ENCODE measurements at places on chromosomes 3 and 15.

GRCh38 chr15:99197856-99198255, 51.5 kb downstream of the TTC23 start:
- no peak for DNase-seq

- DNase-seq, result no peak
Observed at GRCh38 chr15:71008250-71008870, 106.9 kb upstream of the THSD4 start.

DNA sequence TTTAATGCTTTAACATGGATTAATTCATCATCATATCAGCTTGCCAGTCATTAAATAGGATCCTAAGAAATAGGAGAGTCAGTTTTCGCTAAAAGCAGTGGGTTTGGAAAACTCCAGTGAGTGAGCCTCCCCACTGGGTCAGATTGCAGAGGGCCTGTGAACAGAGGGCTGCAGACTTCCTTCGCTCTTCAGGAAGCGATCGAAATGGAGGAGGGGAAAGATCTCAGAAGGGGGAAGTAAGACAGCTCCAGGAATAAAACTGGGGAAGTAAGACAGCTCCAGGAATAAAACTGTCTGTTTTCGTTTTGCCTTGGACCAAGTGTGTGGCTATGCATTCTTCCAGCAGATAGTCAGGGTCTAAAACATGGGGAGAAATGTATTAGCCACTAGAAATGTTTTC, 124.8 kb upstream of the C15orf61 start:
- no peak for DNase-seq

- DNase-seq, result no peak
Observed at GRCh38 chr15:90013503-90013937, 12.4 kb downstream of the ZNF710 start.

DNA sequence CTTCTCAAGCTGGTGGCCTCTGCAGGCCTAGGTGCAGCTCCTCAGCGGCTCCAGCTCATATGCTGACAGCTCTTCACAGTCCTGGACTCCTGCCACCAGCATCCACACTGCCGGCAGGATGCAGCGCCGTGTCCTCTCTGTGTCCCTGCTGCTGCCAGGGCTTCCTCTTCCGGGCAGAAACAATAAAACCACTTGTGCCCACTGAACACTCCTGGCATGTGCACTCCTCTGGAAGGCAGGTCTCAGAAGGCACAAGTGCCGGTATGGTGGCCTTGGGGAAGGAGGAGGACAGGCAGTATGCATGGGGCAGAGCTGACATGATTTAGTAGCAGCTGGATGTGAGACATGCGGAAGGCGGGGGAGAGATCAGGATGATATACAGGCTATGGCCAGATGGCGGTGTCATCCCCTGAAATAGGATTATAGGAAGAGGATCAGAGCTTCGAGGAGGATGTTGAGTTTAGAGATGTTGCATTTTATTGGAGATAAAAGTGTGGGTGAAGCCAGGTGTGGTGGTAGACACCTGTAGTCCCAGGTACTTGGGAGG, 7.5 kb upstream of the MAN2A2 start:
- DNase-seq, result no peak

- no peak for DNase-seq
Observed at GRCh38 chr3:96106701-96107100, 707.7 kb upstream of the EPHA6 start.

GRCh38 chr3:43178891-43179366, 73.0 kb upstream of the POMGNT2 start:
- no peak for DNase-seq

GRCh38 chr15:80418892-80419537, 14.8 kb downstream of the ARNT2 start:
- no peak for DNase-seq

DNA sequence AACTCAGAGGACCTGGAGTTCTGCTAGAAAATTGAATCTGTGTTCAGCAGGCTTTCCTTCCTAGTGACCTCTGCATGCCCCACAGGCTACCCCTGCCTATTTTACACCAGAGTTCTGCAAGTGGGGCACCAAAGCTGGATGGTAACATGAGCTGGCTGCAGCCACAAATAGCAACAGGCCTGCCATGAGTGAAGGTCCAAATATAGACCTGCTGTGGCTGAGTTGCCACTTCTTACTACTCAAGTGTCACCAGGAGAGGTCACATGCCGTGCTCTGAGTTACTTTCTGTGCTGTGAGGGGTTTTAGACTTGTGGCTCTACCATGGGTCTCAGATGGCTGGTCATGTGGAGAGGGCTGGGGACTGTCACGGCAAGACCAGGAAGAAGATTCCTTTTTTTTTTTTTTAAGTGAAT, at the start of gene FSD2:
FSD2 (minus strand) TSS at position 76 of the 413 bp plus-strand sequence. CDS start 18,679 bp downstream, outside the sequence.
- DNase-seq, result no peak

GRCh38 chr3:150741497-150742140, 21.4 kb downstream of the SIAH2 start:
- DNase-seq, result no peak

- no peak for DNase-seq
Observed at GRCh38 chr3:9074079-9074478, 110.8 kb upstream of the RAD18 start.

DNA sequence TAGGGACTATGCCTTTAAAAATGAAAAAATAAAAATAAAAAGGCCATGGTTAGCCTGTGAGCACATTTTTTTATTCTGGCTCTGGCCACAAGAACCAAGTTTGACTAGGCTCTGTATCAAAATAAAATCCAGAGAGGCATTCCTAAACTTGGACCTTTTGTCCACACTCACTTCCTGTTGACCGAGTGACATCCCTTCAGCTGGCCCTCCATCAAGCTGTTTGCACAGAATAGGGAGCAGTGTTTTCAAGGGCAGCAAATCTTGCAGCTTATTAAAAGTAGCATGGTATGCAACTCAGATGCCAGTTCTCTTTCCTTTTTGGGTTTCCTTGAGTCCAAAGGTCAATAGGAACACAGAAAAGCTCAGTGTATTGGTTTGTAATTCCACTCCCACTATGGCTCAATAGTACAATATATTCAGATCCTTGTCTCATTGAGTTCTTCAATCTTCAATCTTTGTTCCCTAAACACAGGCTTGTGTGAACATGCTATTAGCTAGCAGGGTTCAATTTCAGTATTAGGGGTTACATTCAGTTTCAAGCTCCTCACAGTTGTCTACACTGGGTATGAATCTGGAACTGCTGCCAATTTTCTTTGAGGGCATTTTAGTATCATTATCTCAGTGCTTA, 244.5 kb downstream of the RBMS3 start:
- no peak for DNase-seq

GRCh38 chr3:36756269-36756668, 8.1 kb downstream of the DCLK3 start:
- DNase-seq, result no peak

DNA sequence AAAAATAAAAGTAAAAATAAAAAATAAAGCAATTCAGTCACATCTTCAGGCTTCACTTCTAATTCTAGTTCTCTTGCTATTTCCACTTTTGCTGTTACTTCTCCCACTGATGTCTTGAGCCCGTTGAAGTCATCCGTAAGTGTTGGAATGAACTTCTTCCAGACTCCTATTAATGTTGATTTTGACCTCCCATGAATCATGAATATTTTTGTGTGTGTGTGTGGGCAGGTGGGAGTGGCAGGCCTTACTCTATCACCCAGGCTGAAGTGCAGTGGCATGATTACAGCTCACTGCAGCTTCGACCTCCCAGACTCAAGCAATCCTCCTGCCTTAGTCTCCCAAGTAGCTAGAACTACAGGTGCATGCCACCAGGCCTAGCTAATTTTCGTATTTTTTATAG, 10.7 kb downstream of the USP4 start:
- no peak for DNase-seq

GRCh38 chr15:31802761-31803160, 227.6 kb upstream of the CHRNA7 start:
- DNase-seq, result no peak

DNA sequence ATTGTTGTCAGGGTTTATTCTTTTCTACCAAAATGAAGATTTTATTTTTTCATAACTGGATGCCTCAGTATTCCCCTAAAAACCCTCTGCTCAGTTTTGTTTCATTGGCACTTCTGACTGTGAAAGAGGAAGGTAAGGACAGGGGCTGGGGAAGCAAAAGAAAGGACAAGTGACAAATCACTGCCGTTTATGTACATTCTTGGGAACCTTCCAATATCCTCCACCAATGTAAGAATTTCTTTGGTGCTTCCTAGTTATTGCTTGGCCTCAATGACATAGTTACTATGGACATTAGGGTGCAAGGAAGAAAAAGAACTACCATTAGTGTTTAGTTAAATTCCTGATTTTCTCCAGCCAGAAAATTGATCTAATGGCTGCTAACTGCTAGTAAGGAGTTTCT, 131.0 kb upstream of the C15orf61 start:
- no peak for DNase-seq

GRCh38 chr3:169722724-169723123, 42.1 kb downstream of the TERC start:
- no peak for DNase-seq

DNA sequence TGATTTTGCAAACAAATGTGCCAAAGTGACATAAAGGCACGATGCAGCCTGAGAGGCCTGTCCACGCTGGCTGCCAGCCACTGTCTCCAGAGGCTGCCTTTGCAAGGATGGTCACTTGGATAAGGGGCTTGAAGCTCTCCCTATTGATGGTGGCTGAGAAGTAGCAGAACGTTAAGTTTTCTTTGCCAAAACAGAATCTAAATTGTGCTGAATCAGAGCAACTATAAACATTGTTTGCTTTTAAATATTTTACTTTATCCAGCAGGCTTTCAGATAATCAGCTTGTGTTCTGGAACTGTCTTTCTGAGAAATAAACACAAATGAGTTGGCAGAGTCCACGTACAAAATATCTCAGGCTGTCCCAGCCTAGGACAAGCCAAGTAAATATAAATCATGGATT, 23.8 kb upstream of the CNBP start:
- no peak for DNase-seq

GRCh38 chr15:29693225-29693624, 129.0 kb downstream of the TJP1 start:
- no peak for DNase-seq

GRCh38 chr3:181302960-181303359, 313.4 kb upstream of the DNAJC19 start:
- no peak for DNase-seq

DNA sequence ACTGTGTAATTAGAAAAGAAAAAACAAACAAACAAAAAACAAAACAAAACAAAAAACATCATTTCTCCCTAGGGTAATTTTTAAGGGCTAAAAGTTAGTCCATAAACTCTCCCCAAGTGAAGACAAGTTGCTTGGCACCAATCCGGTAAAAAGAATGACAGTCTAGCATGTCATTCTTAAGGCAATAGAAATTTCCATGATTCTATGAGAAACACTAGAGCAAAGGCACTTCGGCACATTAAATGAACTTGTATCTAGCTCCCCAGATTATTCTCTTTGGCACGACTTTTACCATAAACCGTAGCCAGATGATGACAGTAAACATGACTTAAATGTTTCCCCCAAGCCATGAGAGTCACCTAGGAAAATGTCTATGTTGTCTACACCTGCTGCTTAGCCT, 10.1 kb downstream of the COL8A1 start:
- DNase-seq, result no peak

- DNase-seq, result no peak
Observed at GRCh38 chr3:54837964-54838363, 89.9 kb downstream of the LRTM1 start.

- no peak for DNase-seq
Observed at GRCh38 chr3:134017490-134017889, 12.2 kb downstream of the SLCO2A1 start.

GRCh38 chr3:64188810-64189560, 36.3 kb downstream of the PRICKLE2 start:
- DNase-seq, result no peak

DNA sequence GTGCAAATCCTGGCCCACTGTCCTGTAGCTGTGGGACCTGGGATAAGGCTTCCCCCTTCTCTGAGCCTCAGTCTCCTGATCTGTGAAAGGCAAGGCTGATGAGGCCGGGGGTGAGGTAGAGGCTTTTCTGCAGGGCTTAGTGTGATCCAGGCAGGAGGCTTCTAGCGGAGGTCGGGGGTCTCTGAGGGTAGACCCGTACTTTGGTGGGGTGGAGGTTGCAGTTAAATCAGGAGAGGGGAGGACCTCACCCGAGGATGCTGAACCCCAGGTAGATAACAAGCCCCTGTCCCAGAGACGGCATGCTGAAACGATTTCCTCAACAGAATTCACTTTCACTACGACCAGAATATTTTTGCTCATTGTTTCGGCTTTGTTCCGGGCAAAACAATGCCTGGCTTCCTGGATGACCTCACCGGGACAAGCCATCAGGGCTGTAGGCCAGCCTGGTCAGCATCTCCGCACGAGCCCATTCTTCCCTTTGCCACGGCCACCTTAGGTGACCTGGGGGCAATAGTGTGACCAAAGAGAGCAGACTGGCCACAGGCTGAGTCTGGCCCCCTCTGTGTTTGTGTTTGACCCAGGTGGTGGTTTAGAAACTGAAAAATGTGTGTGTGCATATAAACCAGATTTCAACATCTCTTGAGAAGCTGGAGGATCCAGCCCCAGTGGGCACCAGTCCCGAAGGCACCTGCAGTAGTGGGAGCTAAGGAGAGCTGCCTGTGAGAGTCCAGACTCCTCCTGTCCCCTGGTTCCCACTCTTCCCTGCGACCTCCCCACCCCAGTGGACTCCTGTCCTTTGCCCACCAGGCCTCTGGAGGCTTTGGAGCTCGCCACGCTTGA, 33.0 kb downstream of the SLC6A6 start:
- DNase-seq, result no peak

GRCh38 chr3:50885070-50885850, 210.5 kb downstream of the DOCK3 start:
- DNase-seq, result no peak

- DNase-seq, result no peak
Observed at GRCh38 chr15:100926971-100927756, 8.0 kb downstream of the LRRK1 start.

- DNase-seq, result no peak
Observed at GRCh38 chr15:59388670-59389069, 16.0 kb upstream of the MYO1E start.

DNA sequence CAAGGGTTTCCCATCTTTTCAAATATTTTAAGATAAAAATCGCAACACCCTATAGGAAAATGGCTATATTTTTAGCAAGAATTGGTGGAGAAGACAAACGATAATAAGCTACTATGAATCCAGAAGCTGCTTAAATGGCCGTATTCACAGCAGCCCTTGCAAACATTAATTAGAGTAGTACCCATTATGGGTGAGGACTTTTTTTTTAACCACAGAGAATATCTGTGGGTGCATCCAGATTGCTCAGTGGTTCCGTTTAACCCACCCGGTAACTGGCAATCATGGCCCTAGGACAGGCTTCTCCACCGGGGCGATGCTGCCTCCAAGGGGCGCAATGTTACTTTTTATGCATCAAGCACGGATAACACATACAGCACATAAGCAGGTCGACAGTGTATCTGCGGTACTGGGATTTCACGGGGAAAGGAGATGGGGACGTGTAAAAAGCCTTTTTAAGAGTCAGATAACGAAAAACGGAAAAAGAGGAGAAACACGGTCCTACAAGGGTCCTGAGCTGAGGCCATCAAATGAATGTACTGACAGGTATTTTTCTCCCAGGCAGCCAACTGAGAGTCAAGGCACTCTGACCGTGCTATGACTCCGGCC, 968 bp upstream of the TMEM266 start:
- no peak for DNase-seq

Data from stimulated activated CD4-positive, alpha-beta T cell treated with anti-CD3 and anti-CD28 coated beads, Interleukin-2, amount 100 ng/mL, for 24 hours (primary cell).